ENCODE measurements at places on chromosomes 3 and 15.
A peak's percentile ranks its signal among the peaks of the same experiment; 100 is the strongest.

- peak; percentile 48 for DNase-seq
Observed at GRCh38 chr15:68626739-68627138, 47.9 kb downstream of the CORO2B start.

DNA sequence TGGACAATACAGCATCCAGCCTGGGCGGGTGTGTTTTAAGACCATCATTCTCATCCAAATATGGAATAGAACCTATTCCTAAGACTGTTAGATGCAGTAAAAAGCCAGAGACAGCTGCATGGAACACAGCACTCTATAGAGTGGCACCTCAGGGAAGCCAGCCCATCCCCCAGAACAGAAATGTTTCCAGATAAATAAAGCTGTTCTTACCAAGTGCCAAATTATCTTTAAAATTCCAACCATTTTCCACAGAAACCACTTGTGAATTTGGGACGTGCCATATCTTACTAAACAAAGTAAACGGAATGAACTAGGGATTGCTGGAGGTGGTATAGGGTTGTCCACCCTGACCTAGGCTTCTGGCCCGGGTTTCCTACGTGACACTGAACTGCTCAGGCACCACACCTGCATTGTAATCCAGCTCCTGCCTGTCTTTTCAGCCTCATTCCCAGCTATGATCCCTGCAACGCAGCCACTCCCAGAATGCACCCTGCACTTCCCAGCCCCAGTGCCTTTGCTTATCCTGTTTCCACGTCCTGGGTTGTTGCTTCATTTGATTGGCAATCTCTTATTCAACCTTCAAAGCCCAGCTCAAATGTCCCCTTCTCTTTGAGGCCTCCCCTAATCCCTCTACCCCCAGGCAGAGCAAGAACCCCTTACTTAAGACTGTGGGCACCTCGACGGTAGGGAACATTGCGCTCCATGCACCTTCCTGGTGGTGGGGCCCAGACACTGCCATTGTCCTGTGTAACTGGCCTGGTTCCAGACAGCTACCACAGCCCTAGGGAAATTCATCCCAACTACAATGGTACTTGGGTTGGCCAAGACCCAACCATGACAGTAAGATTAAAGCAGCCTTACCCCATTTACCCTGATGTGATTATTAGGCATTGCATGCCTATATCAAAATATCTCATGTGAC, 100.2 kb downstream of the IQSEC1 start:
- no peak for DNase-seq

GRCh38 chr3:25493786-25494185, 65.7 kb downstream of the RARB start:
- DNase-seq: no peak

DNA sequence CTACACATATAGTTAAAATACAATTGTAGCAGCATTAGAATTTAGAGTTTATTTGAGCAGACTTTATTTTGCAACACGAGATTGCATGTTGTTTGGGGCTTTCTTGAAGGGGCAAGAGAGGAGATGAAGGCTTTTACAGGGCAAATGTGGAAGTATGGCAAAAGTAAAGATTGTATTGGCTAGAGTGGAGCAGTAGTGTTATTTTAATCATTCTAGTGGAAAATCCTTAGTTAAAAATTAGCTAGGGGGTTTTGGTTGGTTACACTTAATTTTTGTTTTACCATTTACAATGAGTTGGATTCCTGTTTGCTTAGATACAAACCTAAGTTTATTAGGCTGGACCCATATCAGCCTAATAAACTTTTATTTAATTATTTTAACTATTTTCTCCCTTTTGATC, 4.6 kb downstream of the OR5H15 start:
- DNase-seq: no peak

- DNase-seq: no peak
Observed at GRCh38 chr15:70133296-70133695, 35.6 kb upstream of the TLE3 start.

Data from RWPE1 (cell line).